GM12891 (cell line): ENCODE measurements at places on chromosomes 2 and 18.

- DNase-seq, result no peak
Observed at GRCh38 chr2:98155716-98156115, 68.7 kb downstream of the VWA3B start.

- DNase-seq, result no peak
Observed at GRCh38 chr18:76662626-76663025, 159.7 kb upstream of the ZNF236 start.

DNA sequence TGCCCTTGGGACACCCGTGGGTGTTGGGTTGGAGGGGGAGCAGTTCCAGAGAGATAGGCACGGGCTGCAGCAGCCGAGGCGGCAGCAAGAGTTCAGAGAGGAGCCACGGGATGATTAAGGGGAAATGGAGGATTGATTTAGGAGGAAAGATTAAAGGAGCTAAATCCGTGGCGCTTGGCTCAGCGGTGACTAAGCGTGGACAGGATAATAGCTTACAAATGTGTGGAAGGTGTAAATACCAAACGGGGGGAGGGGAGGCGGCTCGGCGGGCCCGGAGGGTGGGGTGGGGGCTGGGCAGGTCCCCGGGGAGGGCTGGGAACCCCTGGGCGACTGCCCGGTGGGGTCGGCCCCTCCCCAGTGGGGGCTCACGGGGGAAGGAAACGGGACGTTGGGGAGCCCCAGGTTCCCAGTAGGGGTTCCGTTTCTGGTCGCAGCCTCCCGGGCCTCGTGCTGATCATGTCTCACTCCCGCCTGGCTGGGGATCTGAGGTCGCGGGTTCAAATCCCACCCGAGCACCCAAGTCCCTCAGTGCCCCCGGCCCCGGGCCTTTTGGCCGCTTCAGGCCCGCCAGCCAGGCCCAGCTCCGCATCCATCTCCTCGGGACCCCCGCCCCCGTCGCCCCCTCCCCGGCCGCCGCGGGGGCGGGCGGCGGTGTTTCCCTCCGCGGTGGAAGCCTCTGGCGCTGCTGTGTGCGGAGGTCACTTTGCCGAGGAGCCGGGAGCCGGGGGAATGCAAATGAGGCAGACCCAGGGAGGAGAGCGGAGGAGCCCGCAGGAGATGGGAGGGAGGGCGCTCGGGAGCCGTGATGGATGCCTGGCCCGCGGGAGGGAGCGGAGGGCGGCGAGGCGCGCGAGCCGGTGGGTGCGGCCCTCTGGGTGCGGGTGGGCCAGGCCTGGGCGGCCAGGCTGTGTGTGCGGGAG is 8.1 kb downstream of the ASIC4 start:
- DNase-seq, result no peak

DNA sequence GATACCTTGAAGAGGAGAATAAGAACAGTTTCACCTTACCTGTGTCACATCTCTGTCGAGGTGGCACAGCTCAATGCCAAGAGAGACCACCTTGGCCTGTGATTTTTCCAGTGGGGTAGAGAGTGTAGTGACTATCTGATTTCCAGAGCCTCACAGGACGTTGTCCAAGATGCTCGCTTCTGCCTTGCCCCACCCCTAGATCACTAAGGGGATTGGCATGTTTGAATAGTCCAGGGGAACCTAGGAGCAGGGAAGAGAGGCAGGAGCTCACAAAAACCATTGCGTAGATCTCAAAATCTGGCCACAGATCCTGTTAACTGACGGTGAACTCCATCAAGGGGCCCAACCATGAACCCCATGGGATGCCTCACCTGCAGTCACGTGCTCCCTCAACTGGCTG is 24.2 kb downstream of the TMEM178A start:
- DNase-seq, result no peak

GRCh38 chr2:100071335-100072043 is 70.9 kb downstream of the AFF3 start:
- DNase-seq, result no peak

DNA sequence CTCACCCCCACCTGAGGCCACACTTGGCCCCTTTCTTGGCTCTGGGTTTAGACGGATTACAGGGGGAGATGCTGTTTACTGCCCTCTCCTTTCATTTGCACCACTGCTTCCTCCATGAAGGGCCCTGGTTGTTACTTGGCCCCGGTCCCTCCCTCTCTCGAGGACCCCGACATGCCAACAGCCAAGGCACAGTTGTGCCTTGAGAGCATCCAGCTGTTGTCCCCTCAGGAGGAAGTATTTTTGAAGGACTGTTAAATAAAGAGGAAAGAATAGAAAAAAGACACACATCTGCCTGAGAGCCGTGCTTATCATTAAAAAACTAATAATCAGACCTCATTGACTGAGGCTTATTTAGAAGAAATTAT is 44.0 kb downstream of the ITGB1BP1 start:
- no peak for DNase-seq

GRCh38 chr2:123695426-123695825 is 329.7 kb upstream of the CNTNAP5 start:
- DNase-seq, result no peak
